Heart right ventricle (tissue), 16 donors: ENCODE measurements at places on chromosomes 16 and 17. TPM values are rescaled to one million over a fixed set of nuclear protein-coding genes. Genes with fewer than 3 reads are reported as not detected.

MYO15B gene
- total RNA-seq, result 43.6 TPM

DNA sequence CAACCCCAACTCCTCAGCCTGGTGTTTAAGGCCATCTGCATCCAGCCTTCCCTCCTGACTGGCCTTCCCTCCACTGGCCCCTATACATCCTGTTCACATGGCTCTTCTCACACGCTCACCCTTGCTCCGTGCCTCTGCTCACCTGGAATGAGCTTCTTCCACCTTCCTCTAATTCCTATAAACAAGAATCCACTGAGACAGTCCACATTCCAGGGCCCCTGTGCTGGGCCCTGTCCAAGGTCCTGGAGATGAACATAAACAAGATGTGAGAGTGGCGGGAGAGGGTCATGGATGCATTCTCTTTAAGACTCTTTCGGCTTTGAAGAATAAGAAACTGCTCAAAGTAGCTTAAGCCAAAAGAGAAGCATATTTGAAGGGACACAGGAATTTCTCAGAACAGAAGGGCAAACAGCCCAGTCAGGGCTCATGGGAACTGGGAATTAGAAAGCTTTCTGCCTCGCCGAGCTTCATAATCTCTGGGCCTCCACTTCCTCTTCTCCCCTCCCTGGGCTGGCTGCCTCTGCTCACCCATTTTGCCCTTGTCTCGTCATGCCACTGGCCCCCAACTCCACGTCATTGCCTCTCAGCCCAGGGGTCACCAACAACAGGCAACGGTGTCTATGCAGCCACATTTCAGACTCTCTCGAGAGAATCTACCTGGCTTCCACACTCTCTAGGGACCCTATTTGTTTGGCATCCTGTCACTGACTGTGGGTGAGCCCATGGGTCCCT, 13.5 kb downstream of the SPPL2C start:
- no peak for DNase-seq

TBC1D3D gene
- 0.44 TPM for total RNA-seq

- no peak for DNase-seq
Measured at GRCh38 chr17:19673623-19674022, 25.1 kb downstream of the ALDH3A2 start.

DECR2 gene
- 17.4 TPM for total RNA-seq

MYH13 gene
- not detected for total RNA-seq

DNA sequence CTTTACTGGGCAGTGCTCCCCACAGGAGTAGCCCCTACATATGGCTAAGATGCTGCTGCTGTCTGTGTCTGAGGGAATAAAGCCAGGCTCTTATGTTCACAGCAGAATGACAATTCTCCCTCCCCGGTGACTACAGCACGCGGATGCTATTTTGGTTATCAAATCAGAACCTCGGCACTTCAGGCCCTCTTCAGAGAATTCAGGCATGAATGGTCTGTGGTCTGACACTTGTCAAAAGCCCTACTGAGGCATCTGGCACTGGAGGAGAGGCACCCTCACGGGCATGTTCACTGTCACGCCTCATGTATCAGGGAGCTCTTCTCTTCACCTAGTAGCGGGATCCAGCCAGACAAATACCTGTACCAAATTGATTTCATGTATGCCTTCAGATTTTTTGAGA, 30.4 kb downstream of the KIAA0513 start:
- peak; percentile 57 for DNase-seq

DNA sequence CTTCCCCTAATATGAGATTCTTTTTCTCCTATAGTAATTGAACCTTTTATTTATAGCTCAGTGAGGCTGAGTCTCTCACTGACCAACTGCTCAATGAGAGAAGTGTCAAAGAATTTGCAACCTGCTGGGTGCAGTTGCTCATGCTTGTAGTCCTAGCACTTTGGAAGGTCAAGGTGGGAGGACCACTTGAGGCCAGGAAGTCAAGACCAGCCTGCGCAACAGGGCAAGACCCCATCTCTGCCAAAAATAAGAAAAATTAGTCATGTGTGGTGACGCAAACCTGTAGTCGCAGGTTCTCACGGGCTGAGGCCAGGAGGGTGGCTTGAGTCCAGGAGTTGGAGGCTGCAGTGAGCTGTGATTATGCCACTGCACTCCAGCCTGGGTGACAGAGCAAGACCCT, 30.9 kb upstream of the CRYBA1 start:
- DNase-seq, result no peak

DNA sequence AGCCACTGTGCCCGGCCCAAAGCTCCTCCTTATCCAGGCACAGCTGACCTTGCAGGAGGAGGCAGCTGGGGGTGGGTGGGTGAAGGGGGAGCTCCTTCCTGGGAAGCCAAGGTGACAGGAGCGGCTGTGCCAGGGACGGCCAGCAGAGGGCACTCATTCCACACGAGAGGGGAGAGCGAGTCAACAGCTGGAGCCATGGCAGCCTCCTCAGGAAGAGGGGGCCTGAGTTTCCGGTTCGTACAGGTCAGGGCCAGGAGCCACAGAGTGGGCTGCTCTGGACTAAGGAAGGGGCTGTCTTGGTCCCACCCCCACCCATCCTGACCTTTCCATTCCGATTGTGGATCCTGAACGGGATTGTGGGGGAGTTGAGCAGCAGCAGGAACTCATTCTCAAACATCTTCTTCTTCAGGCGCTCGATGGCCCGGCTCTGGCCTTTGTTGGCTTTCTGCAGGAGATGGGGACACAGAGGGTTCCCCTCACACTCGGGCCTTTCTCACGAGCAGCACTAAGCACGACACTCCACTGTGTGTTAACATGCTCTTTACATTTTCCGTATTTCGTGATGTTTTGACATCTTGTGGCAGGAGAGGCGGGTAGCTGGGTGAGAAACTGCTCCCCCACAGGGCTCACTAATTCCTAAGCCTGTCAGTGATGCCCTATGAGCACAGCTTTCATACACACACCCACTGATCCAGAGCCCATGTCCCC, 61.6 kb downstream of the TIMM22 start:
- DNase-seq, result peak; percentile 46

DNA sequence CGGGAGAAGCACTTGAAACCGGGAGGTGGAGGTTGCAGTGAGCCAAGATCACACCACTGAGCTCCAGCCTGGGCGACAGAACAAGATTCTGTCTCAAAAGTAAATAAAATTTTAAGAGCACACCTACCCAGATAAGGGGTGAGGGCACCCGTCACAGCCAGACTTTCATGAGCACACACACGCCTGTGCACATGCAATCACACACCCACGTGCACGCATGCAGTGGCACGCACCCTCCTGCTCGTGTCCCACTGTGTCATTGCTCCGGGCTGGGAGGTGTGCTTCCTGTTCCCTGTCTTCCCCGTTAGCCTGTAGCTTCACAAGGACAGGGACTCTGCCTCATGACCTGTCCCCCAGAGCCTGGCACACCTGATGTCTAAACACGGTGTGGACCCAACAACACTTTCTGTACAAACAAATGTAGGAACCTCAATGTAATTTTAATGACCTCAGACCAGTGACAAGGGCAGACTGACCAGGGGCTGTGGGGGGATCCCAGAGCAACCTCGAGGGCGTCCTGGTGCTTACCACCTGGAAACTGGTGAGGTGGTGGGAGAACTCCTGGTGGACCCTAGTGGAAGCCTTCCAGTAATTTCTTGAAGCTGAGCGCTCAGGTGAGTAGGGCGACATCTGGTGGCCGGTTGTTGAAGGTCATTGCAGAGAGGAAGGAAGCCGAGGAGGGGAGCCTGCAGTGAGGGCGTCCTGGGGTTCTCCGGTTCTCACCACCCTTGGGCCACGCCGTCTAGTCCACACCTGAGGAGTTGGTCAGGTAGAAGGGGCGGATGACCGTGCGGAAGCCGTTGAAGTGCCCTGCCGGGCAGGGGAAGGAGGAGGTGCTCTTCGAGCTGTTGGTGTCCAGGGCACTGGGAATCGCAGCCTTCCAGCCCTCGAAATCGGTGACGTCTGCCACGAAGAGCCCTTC, 8.6 kb downstream of the LGALS3BP start:
- peak; percentile 87 for DNase-seq

AATK gene
- 5.0 TPM for total RNA-seq

- DNase-seq, result no peak
Measured at GRCh38 chr17:28684963-28685362, 23.0 kb downstream of the SUPT6H start.

KRTAP17-1 gene
- total RNA-seq, result not detected

DNA sequence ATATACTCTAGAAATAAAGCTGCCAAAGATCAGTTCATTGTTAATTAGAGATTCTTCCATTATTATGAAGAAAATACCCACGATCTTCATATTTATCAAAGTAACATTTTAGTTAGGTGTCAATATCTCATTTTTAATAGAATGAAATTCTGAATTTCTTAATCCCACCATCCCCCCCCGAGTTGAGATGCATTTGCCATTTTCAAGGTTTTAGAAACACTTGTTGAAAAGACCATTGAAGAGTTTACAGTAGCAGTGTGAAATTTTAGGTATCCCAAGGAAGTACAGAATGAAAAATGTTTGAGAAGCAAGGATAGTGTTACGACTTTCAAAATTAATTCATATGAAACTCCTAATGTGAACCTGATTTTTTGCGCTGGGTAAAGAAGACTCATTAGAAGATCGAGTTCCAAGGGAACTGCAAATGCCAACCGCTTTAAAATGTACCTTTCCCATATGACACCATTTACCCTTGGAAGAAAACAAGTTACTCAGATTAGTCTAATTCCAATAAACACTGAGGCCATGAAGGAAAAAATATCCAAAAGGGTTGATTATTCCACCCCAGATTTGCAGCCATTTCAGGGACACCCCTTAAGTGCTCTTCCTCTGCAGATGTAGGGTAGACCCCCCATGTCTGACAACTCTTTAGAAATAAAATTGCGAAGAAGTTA, 731 bp downstream of the IKZF3 start:
- no peak for DNase-seq

DLX4 gene
- not detected for total RNA-seq

HOXB1 gene
- not detected for total RNA-seq

GRCh38 chr16:88650749-88651275, at the start of gene CYBA:
Gene CYBA, minus strand, starts transcription at chr16:88651053. Its CDS starts 40 bp downstream, at chr16:88651013.
- DNase-seq, result peak; percentile 81

GRCh38 chr16:83952587-83952939, 477 bp upstream of the OSGIN1 start:
- DNase-seq, result no peak

DNA sequence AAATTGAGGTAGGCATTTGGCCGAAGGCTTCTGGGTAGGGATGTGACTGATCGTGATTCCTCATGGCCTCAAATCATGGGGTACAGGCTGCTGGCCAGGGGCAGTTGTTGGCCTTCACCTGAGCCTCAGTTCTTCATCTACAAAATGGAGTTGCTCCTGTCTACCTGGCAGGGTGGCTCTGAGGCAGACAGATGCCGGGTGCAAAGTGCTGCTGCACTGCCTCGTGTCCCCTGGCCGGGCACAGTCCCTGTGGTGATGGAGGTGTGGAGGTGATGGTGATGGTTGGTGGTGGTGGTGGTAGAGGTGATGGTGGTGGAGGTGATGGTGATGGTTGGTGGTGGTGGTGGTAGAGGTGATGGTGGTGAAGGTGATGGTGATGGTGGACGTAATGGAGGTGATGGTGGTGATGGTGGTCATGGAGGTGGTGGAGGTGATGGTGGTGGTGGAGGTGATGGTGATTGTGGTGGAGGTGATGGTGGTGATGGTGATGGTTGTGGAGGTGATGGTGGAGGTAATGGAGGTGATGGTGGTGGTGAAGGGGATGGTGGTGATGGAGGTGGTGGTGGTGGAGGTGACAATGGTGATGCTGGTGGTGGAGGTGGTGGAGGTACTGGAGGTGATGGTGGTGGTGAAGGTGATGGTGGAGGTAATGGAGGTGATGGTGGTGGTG, 52.6 kb downstream of the RNF213 start:
- DNase-seq, result no peak

GRCh38 chr17:78294356-78294755, 62.9 kb downstream of the TMEM235 start:
- DNase-seq, result no peak

DNA sequence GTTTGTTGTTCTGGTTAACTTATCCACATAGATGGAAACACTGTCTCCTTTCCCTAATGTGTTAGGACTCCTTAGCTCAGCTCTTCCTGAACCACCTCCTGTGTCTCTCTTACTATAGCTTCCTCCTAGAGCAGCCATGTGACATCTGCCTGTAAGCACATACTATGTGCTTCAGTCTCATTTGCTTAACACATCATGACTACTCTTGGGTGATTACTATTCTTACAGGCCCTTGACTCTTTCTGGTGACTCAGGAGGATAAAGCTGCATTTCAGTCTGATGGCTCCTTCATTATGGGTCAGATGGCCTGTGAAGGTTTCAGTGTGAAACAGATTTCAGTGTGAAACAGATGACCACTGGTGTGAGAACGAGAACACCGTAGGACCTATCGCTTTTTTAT, 320 bp upstream of the KRTAP4-2 start:
- DNase-seq, result no peak

RUNDC3A gene
- total RNA-seq, result 0.17 TPM

FADS6 gene
- not detected for total RNA-seq

DNA sequence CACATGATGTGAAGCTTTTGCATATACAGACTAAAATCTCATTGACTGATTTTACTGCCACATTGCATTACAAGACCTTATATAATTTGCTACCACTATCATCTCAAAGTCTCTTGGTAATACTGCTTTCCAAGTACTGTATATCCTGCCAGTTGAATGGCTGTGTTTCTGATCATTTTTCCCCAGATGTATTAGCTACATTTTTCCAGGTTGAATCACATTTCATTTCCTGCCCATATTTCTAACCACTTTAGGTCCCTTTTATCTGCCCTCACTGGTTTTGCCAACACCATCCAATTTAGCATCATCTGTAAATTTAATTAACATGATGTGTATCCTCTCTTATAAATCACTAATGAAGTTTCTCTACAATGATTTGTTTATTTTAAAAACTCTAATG, 365.7 kb upstream of the PMFBP1 start:
- DNase-seq, result no peak

FBXL16 gene
- not detected for total RNA-seq

GRCh38 chr16:29790949-29791844, 646 bp downstream of the KIF22 start:
- no peak for DNase-seq

PLA2G15 gene
- 48.1 TPM for total RNA-seq

BICDL2 gene
- total RNA-seq, result not detected

DNA sequence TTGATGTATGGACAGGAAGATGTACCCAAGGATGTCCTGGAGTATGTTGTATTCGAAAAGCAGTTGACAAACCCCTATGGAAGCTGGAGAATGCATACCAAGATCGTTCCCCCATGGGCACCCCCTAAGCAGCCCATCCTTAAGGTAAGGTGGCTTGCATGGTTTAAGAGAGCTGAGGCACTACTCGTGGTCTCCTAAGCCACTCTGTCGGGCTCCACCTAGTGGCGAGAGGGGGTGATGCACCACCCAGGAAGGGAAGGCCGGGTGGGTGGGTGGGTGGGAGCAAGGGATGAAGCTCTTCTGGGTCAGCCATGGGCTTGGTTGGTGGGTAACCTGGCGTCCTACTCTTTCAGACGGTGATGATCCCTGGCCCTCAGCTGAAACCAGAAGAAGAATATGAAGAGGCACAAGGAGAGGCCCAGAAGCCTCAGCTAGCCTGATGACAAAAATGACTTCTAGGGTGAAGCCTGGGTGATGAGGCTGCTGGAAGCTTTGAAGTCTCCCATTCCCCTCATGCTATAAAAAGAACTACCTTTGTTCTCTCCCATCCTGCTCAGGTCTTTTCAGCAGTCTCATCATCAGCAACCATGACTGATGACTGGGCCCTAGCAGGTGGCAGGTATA, 21.5 kb downstream of the GPR179 start:
- peak; percentile 33 for DNase-seq

METTL22 gene
- 34.5 TPM for total RNA-seq

PROCA1 gene
- 1.3 TPM for total RNA-seq

GRCh38 chr16:48829336-48830310, 219.6 kb upstream of the N4BP1 start:
- DNase-seq, result no peak
